Pulmonary artery endothelial cell (primary cell): ENCODE measurements at places on chromosomes 16 and 17. TPM values are rescaled to one million over a fixed set of nuclear protein-coding genes. Genes with fewer than 3 reads are reported as not detected.

VMO1 gene
- 0.32 and 0.40 TPM in 2 replicates for total RNA-seq

WFIKKN1 gene
- total RNA-seq, result 0.07 TPM in 2 replicates

BRIP1 gene
- total RNA-seq, result 7.1 and 7.9 TPM in 2 replicates

KRT31 gene
- not detected in 2 replicates for total RNA-seq

KIF2B gene
- total RNA-seq, result not detected in 2 replicates

TPSB2 gene
- not detected in 2 replicates for total RNA-seq

CHP2 gene
- not detected in 2 replicates for total RNA-seq

CDK3 gene
- 1.1 and 1.2 TPM in 2 replicates for total RNA-seq

FOXN1 gene
- total RNA-seq, result not detected in 2 replicates

HSPB9 gene
- total RNA-seq, result not detected in 2 replicates

RNU2-1 gene
- not detected in 2 replicates for total RNA-seq

PLK1 gene
- total RNA-seq, result 22.4 and 47.7 TPM in 2 replicates

PMFBP1 gene
- 0.21 and 0.33 TPM in 2 replicates for total RNA-seq

MYOCD gene
- not detected in 2 replicates for total RNA-seq

SCGB1C2 gene
- not detected in 2 replicates for total RNA-seq

OR1F1 gene
- total RNA-seq, result 0.13 TPM in 1 of 2 replicates, not detected in the other

CHAD gene
- not detected in 2 replicates for total RNA-seq

SEPTIN12 gene
- not detected in 2 replicates for total RNA-seq

CCL1 gene
- not detected in 2 replicates for total RNA-seq
